ENCODE measurements at places on chromosomes 5 and 9.
A peak's percentile ranks its signal among the peaks of the same experiment; 100 is the strongest.

GRCh38 chr5:129244478-129244877, 149.9 kb downstream of the ISOC1 start:
- DNase-seq = peak; percentile 24

GRCh38 chr5:88419931-88420330, 151.3 kb upstream of the TMEM161B start:
- no peak for DNase-seq

DNA sequence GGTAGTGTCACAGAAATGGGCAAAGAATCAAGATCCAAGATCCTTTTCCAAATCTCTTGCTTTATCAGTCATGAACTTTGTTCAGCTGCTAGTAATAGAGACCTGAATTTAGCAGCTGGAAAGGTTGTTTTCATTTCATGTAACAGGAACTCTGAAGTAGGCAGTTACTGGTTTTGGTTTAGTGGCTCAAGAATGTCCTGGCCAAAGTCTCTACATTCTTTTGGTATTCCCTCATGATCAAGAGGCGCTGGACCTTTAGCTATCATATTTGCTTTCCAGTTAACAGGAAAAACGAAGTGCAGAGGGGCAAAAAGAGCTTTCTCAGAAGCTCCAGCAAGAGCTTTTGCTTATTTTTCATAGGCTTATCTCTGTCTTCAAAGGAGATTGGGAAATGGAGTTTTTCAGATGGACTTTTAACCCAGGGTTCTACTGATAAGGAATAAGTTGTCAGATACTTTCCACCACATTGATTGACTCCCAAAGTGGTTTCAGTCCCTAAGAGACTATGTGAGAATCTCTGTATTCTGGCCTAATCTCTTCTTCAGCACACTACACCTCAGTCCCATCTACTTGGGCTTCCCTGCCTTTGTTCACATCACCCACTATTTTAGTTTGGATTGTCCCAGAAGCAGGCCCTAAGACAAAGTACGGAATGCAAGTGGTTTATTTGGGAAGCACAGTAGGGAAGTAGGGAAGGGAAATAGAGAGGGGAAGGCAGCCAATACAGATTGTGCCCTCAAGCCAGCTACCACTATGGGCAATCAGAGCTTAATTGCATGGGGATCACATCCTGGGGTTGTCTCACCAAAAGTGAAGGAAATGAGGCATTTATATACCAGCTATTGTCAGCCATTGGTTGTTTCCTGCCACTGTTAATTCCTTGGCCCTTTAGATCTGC, 359.3 kb downstream of the LRRC70 start:
- DNase-seq = no peak

DNA sequence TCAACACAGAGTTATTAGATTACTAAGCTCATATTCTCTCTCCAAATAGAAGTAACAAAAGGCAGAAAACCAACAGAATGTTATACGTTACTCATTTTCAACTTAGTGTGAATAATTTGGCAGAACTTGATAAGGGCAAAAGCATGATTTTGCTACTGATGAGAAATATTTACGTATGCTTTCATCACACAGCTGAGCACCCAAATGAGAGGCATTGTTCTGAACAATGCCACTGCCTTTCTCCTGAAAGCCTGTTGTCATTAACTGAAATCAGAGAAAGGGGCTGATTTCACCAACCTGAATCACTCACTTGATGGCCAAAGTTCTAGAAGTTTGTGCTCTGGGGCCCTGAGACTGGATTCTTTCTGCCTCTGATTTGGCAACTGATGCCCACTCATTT, 367.5 kb upstream of the PTGER4 start:
- DNase-seq = no peak

DNA sequence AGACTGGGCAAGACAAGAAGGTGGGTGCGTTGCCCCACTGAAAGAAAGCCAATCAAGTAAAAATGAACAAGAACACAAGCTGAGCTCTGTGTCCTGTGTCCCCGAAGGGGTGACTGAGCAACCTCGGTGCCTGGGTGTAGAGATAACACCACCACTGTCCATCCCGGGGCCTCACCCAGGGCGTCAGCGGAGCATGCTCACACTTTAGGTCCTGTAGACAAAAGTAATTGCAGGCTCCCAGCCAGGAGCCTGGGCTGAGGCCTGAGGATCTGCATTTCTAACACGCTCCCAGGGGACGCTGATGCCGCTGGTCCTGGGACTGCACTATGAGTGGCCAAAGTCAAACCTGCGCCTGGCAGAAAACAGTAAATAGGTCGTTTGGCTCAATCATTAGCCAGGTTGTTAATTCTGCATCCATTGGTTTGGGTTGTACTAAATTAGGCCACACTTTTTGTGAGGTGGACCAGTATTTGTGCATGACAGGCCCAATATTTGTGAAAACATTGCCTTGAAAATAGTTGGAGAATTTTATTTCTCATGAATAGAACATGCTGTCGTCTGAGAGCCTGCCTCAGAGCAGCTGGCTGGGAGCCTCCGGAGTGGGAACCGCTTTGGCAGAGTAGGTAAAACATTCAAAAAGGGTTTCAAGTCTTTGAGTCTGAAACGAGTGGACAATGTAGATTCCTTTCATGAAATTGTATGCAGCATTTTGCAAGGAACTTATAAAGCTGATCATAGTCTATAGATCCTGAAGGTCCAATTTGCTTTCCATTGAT, 38.3 kb downstream of the ANKRD33B start:
- DNase-seq = no peak

DNA sequence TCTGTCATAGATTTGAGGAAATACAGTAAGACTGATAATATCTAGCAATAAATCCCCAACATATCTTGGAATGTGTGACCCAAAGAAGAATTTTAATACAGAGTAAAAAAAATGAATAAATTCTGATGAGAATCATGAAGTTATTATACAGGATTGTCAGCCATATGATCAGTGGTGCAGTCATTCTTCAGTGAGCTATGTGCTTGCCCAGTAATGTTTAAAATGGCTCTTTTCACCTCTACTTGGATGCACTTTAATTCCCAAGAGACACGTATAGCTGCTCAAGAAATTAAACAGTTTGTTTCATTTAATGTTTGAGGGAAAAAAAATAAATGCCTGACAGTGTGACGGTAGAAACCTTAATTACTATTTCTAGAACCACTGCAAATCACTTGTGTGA, 215.3 kb upstream of the FAM174A start:
- no peak for DNase-seq

DNA sequence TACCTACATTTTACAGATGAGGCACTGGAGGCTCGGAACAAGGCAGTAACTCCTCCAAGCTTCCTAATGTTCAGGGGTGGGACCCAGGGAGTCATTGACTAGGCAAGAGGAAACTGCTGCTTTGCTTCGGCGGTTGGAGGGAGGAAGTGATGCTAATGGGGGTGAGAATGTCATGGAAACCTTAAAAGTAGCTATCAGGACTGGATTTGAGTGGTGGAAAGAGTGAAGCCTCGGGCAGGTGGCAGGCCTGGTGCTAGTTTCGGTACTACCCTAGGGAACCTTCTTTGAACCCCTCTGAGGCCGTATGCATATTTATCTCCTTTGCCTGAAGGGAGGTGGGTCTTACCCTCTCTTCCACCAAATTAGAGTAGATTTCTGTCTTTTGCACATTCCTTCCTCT, 1.6 kb downstream of the BSPRY start:
- DNase-seq = no peak

GRCh38 chr9:104286187-104286586, 192.1 kb downstream of the SMC2 start:
- DNase-seq = no peak

DNA sequence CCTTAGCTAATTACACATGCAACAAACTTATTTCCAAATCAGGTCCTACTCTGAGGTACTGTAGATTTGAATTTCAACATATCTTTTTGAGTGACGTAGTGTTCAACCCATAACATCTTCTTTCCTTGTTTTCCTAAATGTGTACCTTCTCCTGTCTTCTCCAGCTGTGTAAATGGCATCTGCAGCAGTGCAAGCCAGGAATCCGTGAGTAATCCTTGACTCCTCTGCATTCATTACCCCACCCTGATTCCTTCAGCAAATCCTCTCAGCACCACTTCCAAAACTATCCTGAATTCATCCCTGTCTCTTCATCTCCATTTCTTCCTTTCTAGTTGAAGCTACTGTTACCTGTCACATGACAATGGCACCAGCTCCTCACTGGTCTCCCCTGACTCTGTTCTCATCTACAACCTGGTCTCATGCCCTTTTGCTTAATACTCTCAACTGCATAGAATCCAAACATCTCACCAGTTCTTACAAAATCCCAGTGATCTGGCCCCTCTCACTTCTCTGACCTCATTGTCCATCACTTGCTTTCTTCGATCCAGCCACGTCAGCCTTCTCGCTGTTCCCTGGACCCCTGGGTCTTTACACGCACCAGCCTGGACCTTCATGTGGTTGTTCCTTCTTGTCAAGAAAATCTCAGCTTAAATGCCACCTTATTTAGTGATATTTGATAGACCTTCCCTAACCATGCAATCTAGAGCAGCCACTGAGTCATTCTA, 14.6 kb upstream of the TRAF1 start:
- DNase-seq = no peak

DNA sequence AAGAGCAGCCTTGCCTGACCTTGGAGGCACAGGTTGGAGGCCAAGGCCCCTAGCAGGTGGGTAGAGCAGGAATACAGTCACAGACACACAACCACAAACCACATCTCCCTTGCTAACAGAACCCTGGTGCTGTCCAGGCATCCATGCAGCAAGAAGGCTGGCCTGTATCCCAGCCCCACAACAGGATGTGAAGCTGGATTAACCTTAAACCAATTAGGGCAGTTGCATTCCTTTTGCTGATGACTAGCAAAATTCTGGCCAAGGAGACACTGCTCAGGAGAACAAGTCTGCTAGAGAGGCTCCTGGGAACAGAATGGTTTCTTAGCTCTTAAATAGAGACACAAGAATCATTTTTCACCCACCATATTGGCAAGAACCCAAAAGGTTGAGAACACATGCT, 97.8 kb downstream of the C5orf15 start:
- no peak for DNase-seq
